ENCODE measurements at places on chromosomes 1 and 21.
A peak's percentile ranks its signal among the peaks of the same experiment; 100 is the strongest.

GRCh38 chr21:17352996-17353655 is 159.7 kb upstream of the CXADR start:
- peak; percentile 99 for DNase-seq

DNA sequence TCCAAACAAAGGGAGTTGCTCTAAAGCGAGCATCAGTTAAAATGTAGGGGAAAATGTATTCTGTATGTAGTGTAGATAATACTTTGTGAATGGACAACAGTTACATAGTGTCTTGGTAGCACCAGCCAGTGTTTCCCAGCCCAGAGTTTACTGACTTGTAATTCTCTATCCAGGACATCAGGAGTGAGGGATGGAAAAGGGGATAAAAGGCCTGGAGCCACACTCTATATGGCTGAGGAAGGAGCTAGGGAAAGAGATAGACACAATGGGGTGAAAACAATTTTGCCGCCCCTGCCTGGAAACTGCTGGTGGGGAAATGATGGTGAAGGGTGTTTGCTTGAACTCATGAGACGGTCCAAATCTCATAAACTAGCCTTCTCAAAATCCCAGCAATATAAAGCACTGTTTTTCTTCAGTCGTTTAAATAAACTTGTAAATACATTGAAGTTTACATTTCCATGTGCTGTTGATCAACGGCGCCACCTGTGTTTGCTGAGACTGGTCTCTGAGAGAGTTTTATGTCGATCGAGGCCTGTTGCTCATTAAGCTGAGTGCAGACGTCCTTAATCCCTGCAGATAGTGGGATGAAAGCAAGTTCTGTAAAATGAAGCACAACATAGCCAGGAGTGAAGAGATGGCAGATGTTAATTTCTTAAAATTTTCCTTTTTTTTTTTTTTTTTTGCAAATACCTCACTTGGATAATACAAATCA is 27.9 kb upstream of the AGO1 start:
- DNase-seq = no peak

GRCh38 chr1:11379851-11380250 is 99.1 kb upstream of the DISP3 start:
- no peak for DNase-seq

GRCh38 chr1:29473161-29473855 is 237.0 kb downstream of the PTPRU start:
- DNase-seq = no peak

- DNase-seq = no peak
These were observed 39.7 kb downstream of the LACTBL1 start for GRCh38 chr1:22932803-22933470.
